ENCODE measurements at places on chromosomes 7 and 10. TPM values are rescaled to one million over a fixed set of nuclear protein-coding genes. Genes with fewer than 3 reads are reported as not detected.
A peak's percentile ranks its signal among the peaks of the same experiment; 100 is the strongest.

DNA sequence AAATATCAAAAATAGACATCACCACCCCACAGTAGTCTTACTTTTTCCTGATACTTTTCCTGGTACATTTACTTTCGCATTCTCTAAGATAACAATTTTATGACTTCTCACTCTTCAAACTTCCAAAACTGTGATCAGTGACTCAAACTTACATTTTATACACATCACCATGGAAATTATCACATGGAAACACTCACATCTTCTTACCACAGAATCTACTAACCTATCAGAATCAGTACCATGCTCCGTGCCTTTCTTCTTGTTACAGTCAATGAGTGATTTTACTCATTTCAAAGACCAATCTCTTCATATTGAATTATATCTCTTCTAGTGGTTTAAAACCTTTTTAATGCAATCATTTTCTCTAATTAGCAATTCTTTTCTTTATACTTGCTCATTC is 120.3 kb downstream of the PTEN start:
- DNase-seq, result no peak

- no peak for DNase-seq
Observed at GRCh38 chr7:47026780-47027361, 555.0 kb downstream of the TNS3 start.

- DNase-seq, result no peak
Observed at GRCh38 chr7:118974836-118975235, 750.3 kb downstream of the ANKRD7 start.

GRCh38 chr7:74479961-74480829 is 26.5 kb downstream of the GTF2IRD1 start:
- DNase-seq, result no peak

Gene NEUROG3
- not detected for total RNA-seq

- DNase-seq, result no peak
Observed at GRCh38 chr7:51275532-51275931, 41.1 kb downstream of the COBL start.

Gene ITGB8
- 0.12 TPM for total RNA-seq

- no peak for DNase-seq
Observed at GRCh38 chr7:34337163-34337562, 320.9 kb upstream of the NPSR1 start.

Gene MYH16
- total RNA-seq, result not detected

DNA sequence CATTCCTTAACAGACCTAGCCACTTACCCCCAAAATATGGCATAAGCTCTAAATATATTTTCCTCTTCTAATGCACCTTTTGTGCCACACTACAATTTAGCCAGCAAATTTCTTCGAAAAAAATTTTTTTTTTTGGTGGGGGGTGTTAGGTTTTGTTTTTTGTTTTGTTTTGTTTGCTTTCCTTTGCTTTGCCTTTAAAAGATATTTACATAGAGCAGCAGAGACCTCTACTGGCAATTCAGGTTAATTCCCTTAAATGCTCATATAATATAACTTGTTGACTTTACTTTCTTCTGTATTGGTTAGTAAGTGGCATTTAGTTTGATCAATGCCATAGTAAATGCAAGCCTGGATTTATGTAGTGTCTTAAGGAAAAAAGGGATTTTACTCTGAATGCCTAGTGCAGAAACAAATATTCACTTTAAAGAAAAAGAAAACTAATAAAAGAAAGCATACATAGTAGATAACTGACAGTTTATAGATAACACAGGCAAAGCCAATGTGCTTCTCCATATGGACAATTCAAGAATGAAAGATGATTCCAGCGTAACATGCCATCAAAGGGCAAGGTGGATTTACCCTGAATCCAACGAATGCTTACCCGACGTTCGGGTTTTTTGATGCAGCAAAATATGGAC is 1250.6 kb downstream of the GATA3 start:
- peak; percentile 21 for DNase-seq

GRCh38 chr7:57181281-57181680 is 49.0 kb upstream of the ZNF479 start:
- DNase-seq, result no peak

Gene GCK
- not detected for total RNA-seq

DNA sequence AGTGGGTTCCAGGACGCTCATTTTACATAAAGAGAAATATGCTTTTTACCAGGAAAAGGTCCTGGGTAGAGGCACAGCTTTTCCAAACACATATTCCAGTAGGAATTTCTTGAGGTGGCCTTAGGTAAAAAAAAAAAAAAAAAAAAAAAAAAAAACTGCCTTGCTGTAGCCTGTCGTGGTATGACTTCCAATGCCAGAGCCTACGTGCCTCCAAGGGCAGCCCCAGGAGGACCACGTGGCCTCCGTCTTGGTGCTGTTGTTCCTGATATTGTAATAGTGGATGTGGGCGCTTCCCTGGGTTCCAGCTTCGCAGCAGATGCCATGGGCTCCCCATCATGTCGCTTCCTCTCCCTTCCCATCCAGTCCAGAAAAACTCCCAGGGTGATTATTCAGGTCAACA is 49.3 kb downstream of the PRKAG2 start:
- no peak for DNase-seq

DNA sequence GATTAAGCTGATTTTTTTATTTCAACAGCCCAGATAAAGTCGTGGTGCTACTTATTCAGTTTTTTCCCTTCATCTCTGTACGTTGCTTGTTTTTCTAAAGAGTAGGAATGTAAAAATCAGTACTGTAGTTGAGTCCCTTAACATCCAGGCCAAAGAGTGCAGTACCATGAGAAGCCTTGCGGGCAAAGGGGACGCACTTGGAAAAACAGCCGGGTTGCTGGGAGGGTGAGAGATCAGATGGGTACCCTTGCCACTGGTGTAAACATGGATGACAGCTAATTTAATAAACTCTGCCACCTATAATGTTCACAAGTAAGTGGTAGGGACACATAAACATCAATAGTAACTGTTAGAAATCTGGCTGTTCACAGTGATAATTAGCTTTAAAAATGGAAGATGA is 175.9 kb downstream of the POU6F2 start:
- no peak for DNase-seq

- no peak for DNase-seq
Observed at GRCh38 chr10:61539876-61540275, 86.7 kb upstream of the TMEM26 start.
